PC-9 (cell line): ENCODE measurements at places on chromosomes 4 and X. TPM values are rescaled to one million over a fixed set of nuclear protein-coding genes. Genes with fewer than 3 reads are reported as not detected.

The CT45A2 gene
- not detected in 2 replicates for total RNA-seq

- no peak for DNase-seq
Observed at GRCh38 chr4:95106408-95106928, 348.7 kb downstream of the BMPR1B start.

The SMR3B gene
- not detected in 2 replicates for total RNA-seq

GRCh38 chrX:29687687-29688086, 527.7 kb upstream of the MAGEB2 start:
- no peak for DNase-seq

DNA sequence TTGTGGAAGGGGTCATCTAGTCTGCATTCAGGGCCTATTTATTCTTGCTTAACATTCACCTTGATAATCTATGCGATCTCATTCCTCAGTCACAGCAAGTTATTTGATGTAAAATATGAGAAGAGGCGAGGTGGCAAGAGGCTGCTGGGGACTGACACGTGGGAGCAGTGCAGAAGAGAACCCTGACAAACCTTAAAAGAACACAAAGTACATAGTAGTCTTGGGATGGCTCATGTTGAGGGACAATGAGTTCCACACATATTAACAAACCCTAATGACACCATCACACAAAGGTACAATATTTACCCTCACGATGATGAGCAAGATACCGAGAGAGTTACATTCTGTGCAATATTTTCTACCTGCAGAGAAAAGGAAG, 57.5 kb downstream of the MAML3 start:
- no peak for DNase-seq

The SMARCA5 gene
- total RNA-seq = 34.4 and 40.5 TPM in 2 replicates

DNA sequence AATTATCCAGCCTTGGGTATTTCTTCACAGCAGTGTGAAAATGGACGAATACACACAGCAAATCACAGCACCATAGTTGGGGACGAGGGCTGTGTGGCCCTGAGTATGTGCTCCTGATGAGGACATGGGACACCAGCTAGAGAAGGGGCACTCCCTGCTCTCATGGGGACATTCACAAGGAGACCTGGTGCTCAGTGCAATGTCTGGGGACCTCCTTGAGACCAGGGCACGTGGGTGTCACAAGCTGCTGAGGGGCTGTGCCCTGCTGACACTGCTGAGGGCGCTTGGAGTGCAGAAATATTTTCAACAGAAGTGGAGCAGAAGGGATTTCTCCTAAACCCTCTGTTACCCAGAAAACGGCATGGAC, 65.4 kb downstream of the TRMT44 start:
- no peak for DNase-seq

DNA sequence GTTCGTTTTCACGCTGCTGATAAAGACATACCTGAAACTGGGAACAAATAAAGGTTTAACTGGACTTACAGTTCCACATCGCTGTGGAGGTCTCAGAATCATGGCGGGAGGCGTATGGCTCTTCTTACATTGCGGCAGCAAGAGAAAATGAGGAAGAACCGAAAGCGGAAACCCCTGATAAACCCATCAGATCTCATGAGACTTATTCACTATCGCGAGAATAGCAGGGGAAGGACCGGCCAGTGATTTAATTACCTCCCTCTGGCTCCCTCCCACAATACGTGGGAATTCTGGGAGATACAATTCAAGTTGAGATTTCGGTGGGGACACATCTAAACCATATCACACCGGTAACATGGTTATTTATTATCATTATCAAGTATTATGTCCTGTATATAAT, 2204.5 kb downstream of the ARAP2 start:
- no peak for DNase-seq

- DNase-seq = no peak
Observed at GRCh38 chr4:5747738-5748375, 36.9 kb downstream of the EVC start.

The EDA gene
- total RNA-seq = not detected in 2 replicates

DNA sequence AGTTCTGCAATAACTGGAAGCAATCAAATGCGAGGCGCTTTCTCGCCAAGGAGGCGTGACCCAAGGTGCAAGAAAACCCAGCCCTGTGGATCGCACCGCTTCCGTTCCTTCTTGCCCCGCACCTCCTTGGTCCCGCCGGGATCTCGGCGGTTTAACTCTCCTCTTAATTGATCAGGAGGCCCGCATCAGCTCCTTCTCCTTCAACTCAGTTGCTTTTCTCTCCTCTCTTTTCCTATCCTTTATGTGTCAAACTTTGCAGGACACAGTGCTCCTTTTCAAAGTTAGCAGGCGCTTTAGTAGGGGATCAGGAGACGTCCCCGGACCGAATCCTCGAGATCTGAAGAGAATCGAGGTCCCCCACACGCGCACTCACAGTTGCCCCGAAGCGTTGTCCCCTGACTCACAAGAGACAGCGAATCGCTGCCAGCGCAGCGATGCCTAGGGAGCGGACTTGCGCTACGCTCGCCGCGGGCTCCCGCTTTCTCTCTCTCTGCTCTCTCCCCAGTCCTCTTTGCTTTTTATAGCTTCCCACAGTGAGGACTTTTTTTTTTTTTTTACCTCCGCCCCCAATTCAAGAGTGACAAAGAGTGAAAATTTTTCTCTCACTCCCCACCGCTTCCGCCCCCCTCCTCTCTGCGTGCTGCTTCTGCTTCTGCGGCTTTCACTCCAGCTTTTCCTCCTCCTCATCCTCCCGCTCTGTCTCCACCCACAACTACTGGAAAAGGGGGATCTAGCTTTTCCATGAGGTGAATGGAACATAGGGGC, at the start of gene DKK2:
DKK2 (minus strand) TSS at position 495 of the 765 bp plus-strand sequence. CDS start 722 bp downstream, outside the sequence.
- no peak for DNase-seq

DNA sequence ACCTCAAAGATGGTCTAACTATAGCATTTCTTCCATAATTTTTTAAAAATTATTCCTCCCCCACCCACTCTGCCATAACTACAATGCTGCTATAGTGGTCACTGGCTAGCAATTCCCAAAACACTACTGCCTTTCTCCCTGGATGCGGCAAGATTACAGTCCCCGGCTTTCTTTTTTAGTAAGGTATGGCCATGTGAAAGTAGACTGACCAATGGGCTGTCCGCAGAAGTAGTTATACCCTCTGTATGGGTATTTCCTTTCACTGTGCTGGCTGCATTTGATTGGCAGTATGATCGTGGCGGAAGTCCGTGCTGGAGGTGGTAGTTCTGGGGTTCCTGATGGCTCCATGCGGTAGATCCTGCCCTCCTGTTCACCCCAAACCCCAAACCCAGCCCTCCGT, 166.0 kb downstream of the FBXO8 start:
- no peak for DNase-seq

The CXCL6 gene
- not detected in 2 replicates for total RNA-seq

GRCh38 chrX:99078301-99078700, 1331.8 kb downstream of the PCDH19 start:
- DNase-seq = no peak

GRCh38 chr4:149173241-149174013, 642.2 kb downstream of the IQCM start:
- DNase-seq = no peak

The SLC34A2 gene
- total RNA-seq = not detected in 2 replicates

GRCh38 chr4:16248605-16249004, 22.3 kb upstream of the TAPT1 start:
- DNase-seq = no peak

DNA sequence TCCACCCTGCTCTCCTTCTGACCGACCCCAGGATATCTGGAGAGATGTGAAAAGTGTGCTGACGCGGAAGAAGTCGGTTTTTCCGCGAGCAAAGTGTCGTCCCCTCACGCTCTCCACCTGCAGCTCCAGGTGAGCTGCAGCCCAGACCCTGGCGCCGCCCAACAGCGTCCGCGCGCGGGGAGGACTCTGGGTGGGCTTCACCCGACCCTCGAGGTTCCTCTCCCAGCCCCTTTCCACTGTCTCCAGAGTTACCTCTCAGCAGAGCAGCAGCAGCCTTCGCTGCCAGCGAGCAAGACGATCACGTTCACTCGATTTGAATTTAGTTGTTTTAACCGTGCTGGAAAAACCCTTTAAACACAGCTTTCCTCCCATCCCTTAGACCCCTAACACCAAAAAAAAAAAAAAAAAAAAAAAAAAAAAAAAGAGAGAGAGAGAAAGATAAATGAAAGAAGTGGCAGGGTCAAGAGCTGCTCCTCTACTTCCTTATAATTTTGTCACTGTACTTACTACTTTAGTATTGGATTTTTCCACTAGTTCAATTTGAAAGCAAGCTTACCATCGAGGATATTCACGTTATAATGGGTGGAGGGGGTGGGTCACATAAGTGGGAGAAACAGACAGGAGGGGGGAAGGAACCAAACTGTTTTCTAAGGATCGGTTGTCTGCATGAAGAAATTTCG, 758 bp upstream of the NR3C2 start:
- no peak for DNase-seq

The BEX5 gene
- total RNA-seq = not detected in 2 replicates

DNA sequence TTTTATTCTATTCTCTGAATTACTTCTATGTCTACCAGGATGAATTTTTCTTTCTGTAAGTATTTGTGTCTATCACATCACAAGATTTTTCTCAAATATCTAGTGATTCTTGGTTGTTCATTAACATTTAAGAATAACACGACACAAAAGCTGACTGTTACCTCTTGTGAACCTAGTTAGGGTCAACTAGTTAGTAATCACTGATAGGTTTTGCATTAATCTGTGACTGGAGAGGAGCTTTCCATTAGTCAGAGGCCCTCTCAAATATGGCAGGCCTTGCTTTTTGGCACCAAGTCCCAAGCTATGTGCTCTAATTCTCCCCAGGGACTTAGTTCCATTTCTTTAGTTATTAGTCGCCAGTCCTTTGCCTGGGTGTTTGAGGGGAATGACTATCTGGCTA, 259.2 kb downstream of the CFAP299 start:
- no peak for DNase-seq

DNA sequence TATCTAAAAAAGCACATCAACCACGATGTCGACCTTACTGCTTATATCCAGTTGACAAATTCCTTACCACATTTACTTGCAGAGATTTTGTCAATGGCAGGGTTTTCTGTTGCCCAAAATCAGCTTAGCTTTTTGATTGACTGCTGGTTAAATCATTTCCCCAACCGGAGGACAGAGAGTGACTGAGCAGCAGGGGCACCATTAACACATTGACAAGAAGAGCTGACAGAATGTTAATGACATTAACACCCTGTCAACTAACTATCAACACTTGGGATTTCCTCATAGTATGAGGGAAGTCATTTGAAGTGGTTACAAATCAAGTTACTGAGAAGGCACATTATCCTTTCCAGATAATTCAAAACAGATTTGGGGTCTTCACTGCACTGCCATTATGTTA, 368.4 kb downstream of the RPA4 start:
- no peak for DNase-seq

- DNase-seq = no peak
Observed at GRCh38 chr4:83371936-83372335, 37.3 kb upstream of the HPSE start.

- DNase-seq = no peak
Observed at GRCh38 chr4:169099771-169100180, 89.7 kb upstream of the CBR4 start.

The NOX1 gene
- total RNA-seq = not detected in 2 replicates

- DNase-seq = no peak
Observed at GRCh38 chr4:127124919-127125318, 507.8 kb upstream of the INTU start.

DNA sequence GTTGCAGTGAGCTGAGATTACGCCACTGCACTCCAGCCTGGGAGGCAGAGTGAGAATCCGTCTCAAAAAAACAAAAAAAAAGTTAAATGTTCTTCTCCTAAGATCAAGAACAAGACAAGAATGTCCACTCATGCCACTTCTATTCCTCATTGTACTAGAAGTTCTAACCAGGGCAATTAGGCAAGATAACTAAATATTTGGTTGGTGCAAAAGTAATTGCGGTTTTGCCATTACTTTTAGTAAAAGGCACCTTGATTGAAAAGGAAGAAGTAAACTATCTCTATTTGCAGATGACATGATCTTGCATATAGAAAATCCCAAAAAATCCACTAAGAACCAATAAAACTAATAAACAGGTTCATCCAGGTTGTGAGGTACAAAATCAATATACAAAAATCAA, 24.0 kb upstream of the SLC7A3 start:
- DNase-seq = no peak

GRCh38 chr4:28225050-28225449, 1364.4 kb downstream of the STIM2 start:
- no peak for DNase-seq

DNA sequence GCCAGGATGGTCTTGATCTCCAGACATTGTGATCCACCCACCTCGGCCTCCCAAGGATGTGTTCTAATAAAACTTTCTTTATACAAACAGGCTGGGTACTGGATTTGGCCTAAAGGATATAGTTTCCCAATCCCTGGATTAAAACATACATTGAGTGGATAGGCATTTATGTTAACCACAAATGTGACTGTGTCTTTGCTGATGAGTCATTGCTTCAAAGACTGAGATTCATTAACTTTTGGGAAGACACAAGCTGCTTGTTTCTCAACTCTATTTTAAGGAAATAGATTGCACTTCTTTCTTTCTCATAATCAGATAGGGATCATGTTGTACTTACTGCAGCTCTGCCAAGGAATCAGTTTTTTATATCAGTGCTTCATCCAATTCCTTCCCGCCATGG, 131.3 kb upstream of the AGA start:
- peak; percentile 73 for DNase-seq

- no peak for DNase-seq
Observed at GRCh38 chr4:10715696-10716095, 31.1 kb upstream of the CLNK start.

- DNase-seq = no peak
Observed at GRCh38 chr4:186714006-186714675, 9.5 kb downstream of the FAT1 start.

GRCh38 chr4:185210102-185210981, 944 bp downstream of the SNX25 start:
- peak; percentile 45 for DNase-seq
